ENCODE measurements at places on chromosomes 11 and 22. TPM values are rescaled to one million over a fixed set of nuclear protein-coding genes. Genes with fewer than 3 reads are reported as not detected.

OR4A47 gene
- not detected for total RNA-seq

KIF18A gene
- 16.8 TPM for total RNA-seq

CYP2D6 gene
- 0.71 TPM for total RNA-seq

IGF2 gene
- total RNA-seq: 0.14 TPM

SEPTIN3 gene
- total RNA-seq: 0.03 TPM

MDK gene
- total RNA-seq: 23.4 TPM

RIMBP3B gene
- total RNA-seq: not detected

ZNF280B gene
- 1.3 TPM for total RNA-seq

NDUFC2 gene
- 232 TPM for total RNA-seq

FOLH1 gene
- 0.68 TPM for total RNA-seq

TPBGL gene
- not detected for total RNA-seq

OR51B2 gene
- not detected for total RNA-seq

DSCAML1 gene
- not detected for total RNA-seq

ZP1 gene
- not detected for total RNA-seq

IFITM1 gene
- 399 TPM for total RNA-seq

PKNOX2 gene
- 0.04 TPM for total RNA-seq

CDC42EP2 gene
- 20.3 TPM for total RNA-seq

KDM4E gene
- total RNA-seq: not detected

PRG3 gene
- not detected for total RNA-seq

CD248 gene
- total RNA-seq: not detected

OR8G1 gene
- not detected for total RNA-seq

SCN3B gene
- 0.04 TPM for total RNA-seq

VSIG10L2 gene
- total RNA-seq: not detected

INS gene
- not detected for total RNA-seq

ROBO3 gene
- total RNA-seq: 51.7 TPM

VPREB1 gene
- not detected for total RNA-seq

OR52B6 gene
- total RNA-seq: not detected

TBX1 gene
- 0.54 TPM for total RNA-seq

GLYATL1B gene
- not detected for total RNA-seq

KRTAP5-1 gene
- total RNA-seq: not detected

ADAMTS8 gene
- total RNA-seq: not detected

KCNQ1OT1 gene
- 0.25 TPM for total RNA-seq

FAM111B gene
- total RNA-seq: 24.8 TPM

MUC6 gene
- total RNA-seq: not detected

EMID1 gene
- not detected for total RNA-seq

CASP4 gene
- 76.0 TPM for total RNA-seq

PHOX2A gene
- not detected for total RNA-seq

GLB1L2 gene
- total RNA-seq: 1.4 TPM

NUP50 gene
- total RNA-seq: 67.4 TPM

DLG2 gene
- 0.21 TPM for total RNA-seq

POU2AF2 gene
- total RNA-seq: not detected

SMIM35 gene
- total RNA-seq: not detected

SART1 gene
- total RNA-seq: 44.9 TPM

TYMP gene
- total RNA-seq: 56.6 TPM

APOA5 gene
- not detected for total RNA-seq

APOBEC3H gene
- total RNA-seq: 0.39 TPM

BMAL1 gene
- 28.7 TPM for total RNA-seq

FAM180B gene
- total RNA-seq: not detected

PANX3 gene
- total RNA-seq: not detected

GLYAT gene
- total RNA-seq: not detected

DAGLA gene
- total RNA-seq: 0.18 TPM

XNDC1N gene
- total RNA-seq: 3.7 TPM

UBE4A gene
- total RNA-seq: 27.4 TPM

YPEL1 gene
- total RNA-seq: not detected

MMP12 gene
- total RNA-seq: not detected
